Activated CD4-positive, CD25-positive, alpha-beta regulatory T cell treated with anti-CD3 and anti-CD28 coated beads, Interleukin-2, amount 50 U/mL, for 24 hours (primary cell): ENCODE measurements at places on chromosomes 1 and 21.

DNA sequence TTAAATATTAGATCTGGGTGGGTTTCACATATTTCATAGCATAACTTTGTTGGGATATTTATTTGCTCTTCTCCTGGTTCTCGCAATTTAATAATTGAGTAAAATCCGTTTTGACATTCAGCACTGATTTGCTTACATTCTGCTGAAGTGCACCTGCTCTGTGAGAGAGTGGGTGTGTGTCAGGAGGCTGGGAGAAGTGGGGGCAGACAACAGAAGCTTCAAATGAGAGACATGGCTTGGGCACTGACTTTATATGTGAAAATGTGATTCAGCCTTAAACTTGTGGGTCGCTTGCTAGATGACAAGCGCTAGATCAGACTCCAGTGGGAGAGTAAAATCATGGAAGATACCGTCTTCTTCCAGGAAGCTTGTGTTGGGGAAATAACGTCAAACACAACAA is 32.4 kb upstream of the KCNA2 start:
- ATAC-seq, result no peak

DNA sequence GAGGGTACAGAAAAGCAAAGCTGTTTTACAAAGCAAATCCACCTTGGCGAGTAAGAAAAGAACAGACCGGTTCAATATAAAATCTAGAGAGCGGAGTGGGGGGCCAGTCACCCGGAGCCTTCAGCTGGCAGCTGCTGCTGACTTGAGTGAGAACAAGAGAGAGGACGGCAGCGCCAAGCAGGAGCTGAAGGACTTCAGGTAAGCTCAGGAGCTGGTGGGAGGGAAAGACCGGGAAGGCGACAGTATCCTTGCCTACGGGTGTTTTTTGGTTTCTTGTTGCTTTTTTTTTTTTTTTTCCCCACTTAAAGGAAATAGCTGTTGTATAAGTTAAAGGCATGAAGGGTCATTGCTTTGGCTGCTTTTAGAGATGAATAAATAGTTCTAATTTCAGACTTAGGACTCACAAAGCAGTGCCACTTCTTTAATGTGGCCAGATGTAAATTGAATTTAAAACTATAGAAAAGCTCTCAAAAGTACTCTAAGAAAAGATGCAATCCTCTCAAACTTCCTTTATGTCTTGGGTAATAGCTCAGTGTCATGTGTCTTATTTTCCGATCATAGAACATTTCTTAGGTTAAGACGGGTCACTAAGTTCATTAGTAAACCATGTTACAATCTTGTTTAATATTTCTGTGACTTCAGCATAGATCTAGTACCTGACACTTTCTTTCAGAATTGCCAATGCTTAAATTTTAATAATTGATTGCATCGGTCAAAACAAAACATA is 82.8 kb downstream of the PRDM2 start:
- ATAC-seq, result no peak

GRCh38 chr21:27406300-27407009 is 439.6 kb upstream of the ADAMTS5 start:
- ATAC-seq, result no peak

DNA sequence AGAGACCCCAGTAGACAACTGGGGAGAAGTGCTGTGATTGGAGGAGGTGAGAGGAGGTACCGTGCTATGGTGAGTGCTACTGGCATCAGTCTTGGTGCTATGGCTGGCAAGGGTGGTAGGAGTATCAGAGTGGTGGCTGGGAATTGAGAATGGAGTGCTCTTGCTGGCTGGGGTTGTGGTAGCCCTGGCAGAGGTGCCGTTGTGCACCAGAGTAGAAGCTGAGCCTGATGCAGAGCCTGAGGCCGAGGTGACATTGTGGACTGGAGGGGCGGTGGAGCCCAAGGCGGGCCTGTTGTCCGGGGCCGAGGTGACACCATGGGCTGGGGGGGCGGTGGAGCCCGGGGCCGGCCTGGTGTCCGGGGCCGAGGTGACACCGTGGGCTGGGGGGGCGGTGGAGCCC is 14.6 kb downstream of the TRIM46 start:
- ATAC-seq, result no peak

- ATAC-seq, result no peak
Observed at GRCh38 chr1:57470036-57470435, 46.2 kb upstream of the DAB1 start.
